Neuronal stem cell (in vitro differentiated cells): ENCODE measurements at places on chromosomes 1 and 21.

DNA sequence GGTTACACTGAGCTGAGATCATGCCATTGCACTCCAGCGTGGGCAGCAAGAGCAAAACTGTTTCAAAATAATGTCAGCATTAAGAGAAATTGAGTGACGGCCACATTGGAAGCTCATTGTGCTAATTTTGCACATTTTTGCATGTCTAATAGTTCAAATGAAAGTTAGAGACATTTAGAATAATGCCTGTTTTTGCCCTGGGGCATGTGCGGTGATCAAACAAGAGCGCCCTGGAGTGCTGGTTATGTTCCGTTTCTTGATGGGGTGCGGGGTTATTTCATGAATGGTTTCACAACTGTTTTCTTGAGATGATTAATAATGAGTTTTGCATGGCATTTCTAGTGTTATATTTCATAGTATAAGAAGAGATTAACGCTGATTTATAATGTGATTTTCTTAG is 13.1 kb downstream of the OR2T11 start:
- no peak for DNase-seq
- no peaks in the 10 kb centered on the region for H3K27me3 ChIP-seq
- no peak overlapping the region for H3K4me3 ChIP-seq
- no peaks in the 10 kb centered on the region for H3K4me1 ChIP-seq
- H3K36me3 ChIP-seq, result no peaks in the 10 kb centered on the region

DNA sequence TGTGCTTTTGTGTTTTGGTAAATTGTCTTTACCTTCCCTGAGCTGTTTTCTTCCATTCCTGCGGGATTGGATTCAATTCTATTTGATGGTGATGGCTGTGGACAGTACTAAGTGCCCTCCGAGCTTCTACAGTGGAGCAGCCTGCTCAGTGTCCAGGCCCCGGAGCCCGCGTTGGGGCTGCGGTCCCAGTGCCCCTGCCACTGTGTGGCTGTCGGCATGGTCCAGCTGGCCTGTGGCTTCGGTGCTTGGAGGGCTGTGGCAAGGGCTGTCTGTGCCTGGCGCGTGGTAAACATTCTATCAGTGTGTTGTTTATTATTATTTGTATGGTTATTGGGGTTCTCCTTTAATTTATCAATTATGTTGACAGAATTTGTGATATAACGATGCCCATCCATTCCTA is 109.1 kb upstream of the COL6A1 start:
- no peak overlapping the region for H3K27ac ChIP-seq
- H3K36me3 ChIP-seq, result no peaks in the 10 kb centered on the region
- H3K4me3 ChIP-seq, result no peak overlapping the region
- no peak for DNase-seq

DNA sequence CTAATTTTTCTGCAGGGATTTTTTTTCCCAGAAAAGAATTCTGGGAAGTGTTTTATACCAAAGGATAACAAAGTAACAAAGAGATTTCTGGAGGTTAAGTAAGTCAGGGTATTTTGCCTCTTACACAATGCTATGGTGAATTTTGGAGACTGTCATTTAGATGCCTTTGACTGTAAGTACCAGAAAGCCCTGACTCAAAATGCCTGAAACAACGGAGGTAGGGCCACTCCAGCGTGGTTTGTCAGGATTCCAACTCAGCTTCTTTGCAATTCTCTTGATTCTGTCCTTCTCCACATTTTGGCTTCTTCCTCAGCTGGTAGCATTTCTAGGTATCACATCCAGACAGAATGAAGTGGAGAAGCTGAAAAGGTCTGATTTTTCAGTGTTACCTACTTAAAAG is 106.5 kb downstream of the UCHL5 start:
- no peaks in the 10 kb centered on the region for H3K27me3 ChIP-seq

GRCh38 chr1:168561989-168562388 is 14.4 kb upstream of the XCL1 start:
- H3K27ac ChIP-seq, result no peak overlapping the region
- no peak overlapping the region for H3K4me3 ChIP-seq
- no peak for DNase-seq
- H3K27me3 ChIP-seq, result no peaks in the 10 kb centered on the region
- no peaks in the 10 kb centered on the region for H3K36me3 ChIP-seq

GRCh38 chr1:234875328-234875952 is 253.2 kb downstream of the TOMM20 start:
- no peak overlapping the region for H3K27ac ChIP-seq
- H3K4me1 ChIP-seq, result peaks cover 8% of the 10 kb centered on the region
- no peak for DNase-seq
- H3K36me3 ChIP-seq, result no peaks in the 10 kb centered on the region
- H3K4me3 ChIP-seq, result no peak overlapping the region
